ENCODE measurements at places on chromosomes 6 and 20.

DNA sequence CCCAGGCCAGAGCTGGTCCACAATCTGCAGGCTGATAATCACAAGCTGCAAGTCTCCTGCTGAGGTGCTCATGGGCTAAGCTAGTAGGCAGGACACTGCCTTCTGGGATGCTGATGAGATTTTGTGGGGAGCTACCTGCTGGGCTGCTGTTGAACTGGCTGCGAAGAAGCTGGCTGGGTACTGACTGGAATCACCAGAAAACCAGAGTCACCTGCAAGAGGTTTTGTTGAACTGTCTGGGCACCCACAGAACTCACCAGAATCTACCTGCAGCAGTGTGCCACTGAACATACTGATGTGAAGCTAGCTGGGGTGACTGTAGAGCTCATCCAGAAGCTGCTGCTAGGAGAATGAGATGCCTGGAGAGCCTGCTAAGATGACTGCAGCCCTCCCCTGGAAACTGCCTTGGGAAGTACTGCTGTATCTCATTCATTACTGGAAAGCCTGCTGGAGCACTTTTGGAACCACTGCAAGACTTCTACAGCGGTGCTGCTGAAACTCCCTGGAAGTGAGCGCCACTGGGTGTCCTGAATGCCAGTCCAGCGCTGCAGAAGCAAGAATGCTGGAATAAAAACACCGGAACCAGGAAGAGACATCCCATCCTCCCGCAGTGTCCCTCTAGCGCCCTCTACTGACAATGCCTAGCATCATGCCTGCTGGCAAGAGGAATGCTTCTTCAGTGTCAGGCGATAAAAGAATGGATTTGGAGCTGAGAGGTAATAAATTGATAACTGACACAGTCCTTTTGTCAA, 64.9 kb upstream of the ARHGAP18 start:
- peak; percentile 86 for DNase-seq

DNA sequence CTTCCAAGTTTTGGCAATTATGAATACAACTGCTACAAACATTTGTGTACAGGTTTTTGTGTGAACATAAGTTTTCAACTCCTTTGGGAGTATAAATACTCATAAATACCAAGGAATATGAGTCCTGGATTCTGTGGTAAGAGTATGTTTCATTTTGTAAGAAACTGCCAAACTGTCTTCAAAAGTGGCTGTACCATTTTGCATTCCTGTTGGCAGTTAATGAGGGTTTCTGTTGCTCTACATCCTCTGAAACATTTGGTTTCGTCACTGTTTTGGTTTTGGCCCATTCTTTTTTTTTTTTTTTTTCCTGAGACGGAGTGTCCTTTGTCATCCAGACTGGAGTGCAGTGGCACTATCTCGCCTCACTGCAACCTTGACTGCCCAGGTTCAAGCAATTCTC, 8.5 kb downstream of the AP5S1 start:
- DNase-seq = no peak

DNA sequence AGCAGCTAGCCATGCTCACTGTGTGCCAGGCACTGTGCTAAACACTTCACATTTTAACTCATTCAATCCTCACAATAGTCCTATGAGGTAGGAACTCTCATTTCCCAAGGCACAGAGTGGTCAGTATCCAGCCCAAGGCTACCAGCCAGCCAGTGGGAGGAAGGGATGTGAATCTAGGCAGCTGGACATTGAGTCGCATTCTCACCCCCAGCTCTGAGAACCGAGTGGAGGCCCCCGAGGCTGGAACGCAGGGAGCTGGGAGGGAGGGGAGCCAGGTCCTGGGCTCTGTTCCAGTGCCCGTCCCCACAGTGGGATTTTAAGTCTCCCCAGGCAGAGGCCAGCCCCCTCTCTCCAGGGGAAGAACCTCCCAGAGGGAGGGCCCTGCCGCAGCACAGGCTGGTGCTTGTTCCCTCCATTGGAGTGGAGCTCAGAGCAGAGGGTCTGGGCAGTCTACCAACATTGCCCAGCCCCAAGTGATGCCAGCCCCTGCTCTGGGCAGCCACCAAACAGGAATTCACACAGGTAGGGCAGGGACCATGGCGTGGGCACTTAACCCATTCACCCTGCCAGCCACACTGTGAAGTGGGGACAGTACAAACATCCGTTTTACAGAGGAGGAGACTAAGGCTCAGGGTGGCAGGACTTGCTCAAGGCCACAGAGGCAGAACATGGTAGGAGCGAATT, 131.3 kb downstream of the CEBPB start:
- DNase-seq = no peak

GRCh38 chr20:10453241-10453640, 18.1 kb downstream of the SLX4IP start:
- no peak for DNase-seq

GRCh38 chr6:26340066-26340465, 24.9 kb upstream of the BTN3A2 start:
- no peak for DNase-seq

DNA sequence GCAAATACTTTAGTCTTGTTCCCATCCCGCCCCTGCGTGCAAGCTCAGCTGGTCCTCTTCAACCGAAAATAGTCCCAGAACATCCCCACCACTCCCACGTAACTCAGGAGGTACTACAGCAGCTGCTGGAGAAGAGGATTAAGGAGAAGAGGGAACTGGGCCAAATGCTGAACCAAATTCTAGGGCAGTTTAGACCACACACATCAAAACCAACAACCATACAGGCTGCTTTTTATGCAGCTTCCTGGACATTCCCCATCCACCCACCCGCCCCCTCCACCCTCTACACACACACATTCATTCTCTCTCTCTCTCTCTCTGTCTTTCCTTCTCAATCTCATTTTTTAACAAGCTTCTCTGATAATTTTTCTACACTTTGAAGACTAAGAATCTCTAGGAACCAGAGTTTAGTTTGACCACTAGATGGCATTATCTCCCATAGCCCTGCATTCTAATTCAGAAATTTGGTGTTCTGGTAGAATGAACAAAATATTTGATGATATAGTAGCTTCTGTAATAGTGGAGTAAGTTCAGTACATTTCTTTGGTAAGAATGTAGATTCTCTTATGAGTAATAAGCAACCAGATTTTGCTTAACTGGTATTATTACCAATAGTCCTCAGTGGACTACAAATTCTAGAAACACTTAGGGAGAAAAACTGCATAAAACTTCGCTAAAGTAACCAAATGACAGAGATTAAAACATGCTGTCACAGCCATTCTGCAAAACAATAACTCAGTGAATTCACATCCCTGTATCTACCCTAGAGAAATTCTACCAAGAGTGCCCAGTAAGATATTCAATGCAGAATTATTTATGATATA, 52.1 kb upstream of the BEND6 start:
- DNase-seq = no peak

DNA sequence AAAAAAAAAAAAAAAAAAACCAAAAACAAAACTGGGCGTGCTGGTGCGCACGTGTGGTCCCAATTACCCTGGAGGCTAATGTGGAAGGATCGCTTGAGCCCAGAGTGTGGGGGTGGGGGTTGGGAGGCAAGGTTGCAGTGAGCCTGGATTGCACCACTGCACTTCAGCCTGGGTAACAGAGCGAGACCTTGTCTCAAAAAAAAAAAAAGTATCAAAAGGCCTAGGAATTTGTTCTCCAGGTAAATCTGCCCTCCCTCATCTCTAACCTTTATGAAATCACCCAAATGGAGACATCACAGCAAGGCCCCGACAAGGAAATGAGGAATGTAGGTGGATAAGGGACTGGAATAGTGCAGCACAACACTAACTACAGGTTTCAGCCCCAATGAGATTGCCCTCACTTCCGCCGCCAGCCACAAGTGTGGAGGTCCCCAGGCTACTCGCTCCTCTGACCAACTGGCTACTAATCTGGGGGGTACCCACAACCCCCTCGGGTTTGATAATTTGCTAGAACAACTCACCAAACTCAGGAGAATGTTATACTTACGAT, 36.8 kb upstream of the DDR1 start:
- peak; percentile 63 for DNase-seq

DNA sequence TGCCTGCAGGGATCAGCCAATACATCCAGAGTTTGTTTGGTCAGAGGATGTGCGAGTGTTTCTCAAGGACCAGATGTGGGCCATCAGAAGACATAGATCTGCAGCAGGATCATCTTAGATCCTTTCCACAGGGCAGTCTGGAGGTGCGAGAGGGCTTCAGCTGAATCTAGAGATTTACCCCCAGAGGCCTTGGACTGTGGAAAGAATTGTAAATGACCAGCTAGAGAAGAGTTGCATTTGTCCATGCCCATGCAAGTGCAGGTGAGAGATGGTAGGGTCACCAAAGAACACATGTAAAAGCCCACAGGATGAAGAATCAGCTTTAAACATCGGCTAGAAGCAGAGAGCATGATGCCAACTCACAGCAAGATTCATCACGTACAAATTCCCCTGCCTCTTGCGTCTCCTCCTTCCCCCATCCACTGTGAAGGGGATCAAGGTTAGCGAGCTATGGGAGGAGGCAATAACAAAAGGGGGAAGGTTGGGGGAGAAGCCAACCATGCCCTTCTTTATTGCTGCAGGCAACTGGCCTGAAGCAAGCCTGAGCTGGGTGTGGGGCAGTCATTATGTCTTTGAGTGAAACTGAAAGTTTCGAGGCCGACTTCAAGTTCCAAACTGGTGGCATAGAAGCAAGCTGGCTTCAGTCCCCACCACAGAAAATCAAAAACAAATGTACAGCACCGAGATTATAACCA, 83.5 kb downstream of the SCML4 start:
- DNase-seq = no peak

DNA sequence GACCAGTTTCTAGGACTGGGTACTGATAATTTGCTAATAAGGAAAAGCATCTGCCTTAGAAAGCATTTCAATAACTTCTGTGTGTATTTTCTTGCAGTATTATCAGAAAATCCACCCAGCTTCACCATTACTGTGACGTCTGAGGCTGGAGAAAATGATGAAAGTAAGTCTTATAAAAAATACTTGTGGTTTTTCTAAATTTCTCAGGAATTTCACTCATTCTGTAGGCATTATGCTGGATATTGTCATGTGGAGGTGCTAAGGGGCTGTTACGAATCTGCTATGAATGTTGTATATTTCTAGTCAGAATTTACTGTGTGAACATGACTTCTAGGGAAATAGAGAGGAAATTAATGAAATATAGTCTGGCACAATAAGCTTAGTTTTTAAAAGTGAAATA, 8.9 kb downstream of the RWDD1 start:
- no peak for DNase-seq

GRCh38 chr6:45486736-45487135, 109.0 kb upstream of the SUPT3H start:
- no peak for DNase-seq

DNA sequence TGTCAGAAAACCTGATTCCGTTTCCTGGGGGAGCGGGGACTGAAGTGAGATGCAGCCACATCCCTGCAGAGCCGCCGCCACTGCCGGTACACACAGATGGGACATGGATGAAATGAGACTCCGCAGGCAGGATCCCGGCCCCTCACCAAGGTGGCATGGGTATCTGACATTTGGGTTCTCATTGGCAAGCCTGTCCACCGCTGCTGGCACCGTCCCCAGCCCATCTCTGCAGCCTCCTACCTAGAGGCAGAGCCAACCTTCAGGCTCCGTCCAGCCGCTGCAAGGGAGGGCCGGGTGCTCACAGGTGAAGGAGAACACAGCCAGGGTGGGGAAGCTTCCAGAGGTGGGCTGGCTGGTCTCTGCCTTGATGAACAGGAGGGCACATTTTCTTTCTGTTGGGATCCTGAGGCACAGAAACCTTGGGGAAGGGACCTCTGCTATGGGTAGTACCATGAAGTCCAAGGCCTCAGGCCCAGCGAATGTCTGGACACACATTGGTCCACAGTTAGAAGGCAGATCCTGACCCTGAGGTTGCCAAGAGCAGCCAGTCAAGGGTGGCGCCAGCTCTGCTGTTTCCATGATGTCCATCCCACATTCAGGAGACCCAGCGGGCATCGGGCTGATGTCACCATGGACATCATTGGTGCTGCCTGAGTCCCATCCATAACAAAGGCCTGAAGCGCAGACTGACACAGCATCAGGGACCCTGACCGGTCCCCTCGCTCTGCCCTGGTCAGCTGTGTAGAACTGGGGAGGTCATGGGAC, 177.4 kb downstream of the TAF4 start:
- no peak for DNase-seq

DNA sequence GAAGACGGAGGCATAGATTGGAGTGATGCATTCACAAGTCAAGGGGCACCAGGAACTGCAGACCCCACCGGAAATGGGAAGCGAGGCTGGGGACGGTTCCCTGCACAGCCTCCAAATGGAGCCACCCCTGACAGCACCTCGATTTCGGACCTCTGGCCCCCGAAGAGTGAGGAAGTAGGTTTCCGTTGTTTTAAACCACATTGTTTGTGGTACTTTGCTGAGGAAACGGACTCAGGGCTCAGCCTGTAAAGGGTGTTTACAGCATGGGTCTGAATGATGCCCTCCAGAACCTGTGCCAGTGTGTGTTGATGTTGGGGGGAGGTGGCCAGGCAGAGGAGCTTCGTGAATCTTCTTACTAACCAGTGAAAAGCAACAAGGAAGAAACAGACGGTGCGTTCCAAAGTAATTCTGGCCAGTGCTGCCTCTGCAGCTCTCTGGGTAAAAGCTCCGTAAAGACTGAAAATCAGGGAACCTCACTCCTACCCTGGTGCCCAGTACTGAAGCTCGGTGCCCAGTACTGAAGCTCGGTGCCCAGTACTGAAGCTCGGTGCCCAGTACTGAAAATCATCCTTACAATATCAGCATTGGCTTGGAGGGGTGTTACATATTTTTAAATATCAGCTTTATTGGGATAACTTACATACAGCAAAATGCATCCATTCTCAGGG, 30.1 kb upstream of the CCR6 start:
- no peak for DNase-seq

DNA sequence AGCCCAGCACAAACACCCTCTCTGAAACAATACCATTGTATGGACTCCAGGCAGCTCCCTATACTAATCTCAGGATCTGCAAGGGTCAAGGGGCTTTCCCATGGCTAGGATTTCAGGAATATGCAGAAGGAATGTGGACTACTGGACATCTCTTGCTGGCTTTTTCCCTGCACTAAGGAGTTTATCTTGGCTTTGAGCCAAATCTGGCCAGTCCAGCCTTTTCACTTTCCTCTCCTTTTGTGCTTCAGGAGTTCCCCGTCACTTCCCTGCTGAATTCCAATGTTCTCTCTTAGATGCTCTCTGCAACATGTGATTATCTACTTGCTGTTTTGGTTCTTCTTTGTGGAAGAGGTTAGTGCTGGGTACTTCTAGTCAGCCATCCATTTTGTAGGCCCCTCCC, 568.2 kb downstream of the HDGFL1 start:
- DNase-seq = no peak

DNA sequence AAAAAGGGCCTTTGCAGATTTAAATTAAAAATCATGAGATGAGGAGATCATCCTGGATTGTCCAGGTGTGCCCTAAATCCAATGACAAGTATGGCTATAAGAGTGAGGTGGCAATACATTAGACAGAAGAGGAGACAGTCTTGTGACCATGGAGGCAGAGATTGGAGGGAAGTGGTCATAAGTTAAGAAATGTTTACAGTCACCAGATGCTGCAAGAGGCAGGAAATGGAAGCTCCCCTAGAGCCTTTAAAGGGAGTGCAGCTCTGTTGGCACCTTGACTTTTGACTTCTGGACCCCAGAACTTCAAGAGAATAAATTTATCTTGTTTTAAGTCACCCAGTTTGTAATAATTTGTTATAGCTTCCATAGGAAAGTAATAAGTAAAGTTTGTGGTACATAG, 61.1 kb downstream of the HMGN3 start:
- DNase-seq = no peak

GRCh38 chr20:60931696-60932095, 320.4 kb upstream of the CDH4 start:
- DNase-seq = no peak

- DNase-seq = no peak
Measured at GRCh38 chr6:163925839-163926238, 511.3 kb downstream of the QKI start.
